ENCODE measurements at places on chromosomes 2 and 18.

- DNase-seq, result no peak
Measured at GRCh38 chr2:195686564-195686963, 29.5 kb downstream of the SLC39A10 start.

- DNase-seq, result no peak
Measured at GRCh38 chr18:50819027-50819727, 639 bp downstream of the MRO start.

- DNase-seq, result no peak
Measured at GRCh38 chr2:187586011-187586641, 31.9 kb upstream of the TFPI start.

DNA sequence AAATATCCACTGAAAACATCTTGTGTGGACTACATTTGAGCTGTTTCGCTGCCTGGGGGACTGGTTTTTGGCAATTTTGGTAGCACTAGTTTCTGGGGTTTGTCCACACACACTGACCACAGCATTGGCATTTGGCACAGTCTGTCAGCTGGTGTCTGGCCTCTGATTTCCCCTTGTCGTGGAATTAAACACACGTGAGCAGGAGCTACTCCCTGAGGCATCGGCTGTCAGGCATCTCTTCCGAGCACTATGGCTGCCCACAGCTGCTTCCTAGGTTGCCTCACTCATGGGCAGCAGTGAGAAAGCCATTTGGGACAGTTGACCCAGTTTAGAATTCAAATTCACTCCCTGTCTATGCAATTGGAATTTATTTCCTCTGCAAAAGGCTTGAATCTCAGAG is 46.8 kb upstream of the FZD5 start:
- no peak for DNase-seq

GRCh38 chr2:191318037-191318728 is 73.0 kb downstream of the MYO1B start:
- DNase-seq, result peak; percentile 41

DNA sequence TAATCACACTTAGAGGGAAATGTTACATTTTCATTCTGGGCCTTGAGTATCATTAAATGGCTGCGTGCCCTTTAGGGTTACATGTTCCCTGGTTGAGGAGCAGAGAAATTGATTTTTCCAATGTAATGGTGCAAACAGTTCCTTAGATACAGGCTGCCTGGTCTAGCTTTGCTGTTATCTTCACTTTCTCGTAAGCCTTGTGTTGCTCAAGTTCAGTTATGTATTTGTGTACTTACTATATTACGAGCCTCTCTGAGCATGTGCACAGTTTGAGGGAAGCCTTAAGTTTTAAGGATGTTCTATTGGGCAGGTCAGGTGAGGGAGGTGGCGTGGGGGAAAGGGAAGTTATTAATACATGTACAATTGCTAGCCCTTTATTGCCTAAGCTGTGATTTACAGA is 23.7 kb downstream of the CEP192 start:
- no peak for DNase-seq

DNA sequence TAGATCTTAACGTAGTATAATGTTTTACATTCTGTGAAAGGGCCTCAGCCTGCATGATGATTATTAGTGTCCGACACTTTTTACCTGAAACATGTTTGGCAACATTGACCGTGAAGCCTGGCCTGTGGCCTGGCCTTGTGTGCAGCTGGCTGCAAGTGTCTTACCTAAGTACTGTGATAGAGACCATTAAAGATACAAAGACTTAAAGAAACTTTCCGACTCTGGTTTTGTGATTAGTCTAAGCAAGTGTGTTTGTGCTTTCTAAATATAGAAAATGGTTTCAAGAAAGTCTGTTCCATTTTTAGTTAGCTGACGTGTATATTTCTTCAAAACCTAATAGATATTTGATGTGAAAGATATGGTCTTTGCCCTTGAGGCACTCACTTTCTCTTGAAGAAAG is 601.8 kb downstream of the LRP1B start:
- no peak for DNase-seq

DNA sequence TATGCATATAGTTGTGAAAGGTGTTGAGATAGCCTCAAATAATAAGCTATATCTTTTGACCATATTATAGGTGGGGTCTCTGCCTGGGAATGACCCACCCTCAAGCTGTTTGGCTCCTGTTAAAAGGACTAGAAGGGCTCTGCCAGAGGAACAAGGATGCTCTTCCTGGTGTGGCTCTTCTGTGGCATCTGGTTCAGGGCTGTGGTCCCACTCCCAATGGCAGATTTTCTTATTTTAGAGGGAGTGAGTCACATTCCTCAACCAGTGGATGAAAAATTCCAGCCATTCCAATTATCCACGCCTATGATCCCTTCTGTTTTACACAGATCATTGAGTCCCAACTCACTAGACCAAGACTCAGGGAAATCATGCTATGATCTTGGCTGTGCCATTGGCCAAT is 119.9 kb downstream of the PARD3B start:
- peak; percentile 60 for DNase-seq

GRCh38 chr2:241493092-241493491 is 15.3 kb downstream of the STK25 start:
- no peak for DNase-seq

DNA sequence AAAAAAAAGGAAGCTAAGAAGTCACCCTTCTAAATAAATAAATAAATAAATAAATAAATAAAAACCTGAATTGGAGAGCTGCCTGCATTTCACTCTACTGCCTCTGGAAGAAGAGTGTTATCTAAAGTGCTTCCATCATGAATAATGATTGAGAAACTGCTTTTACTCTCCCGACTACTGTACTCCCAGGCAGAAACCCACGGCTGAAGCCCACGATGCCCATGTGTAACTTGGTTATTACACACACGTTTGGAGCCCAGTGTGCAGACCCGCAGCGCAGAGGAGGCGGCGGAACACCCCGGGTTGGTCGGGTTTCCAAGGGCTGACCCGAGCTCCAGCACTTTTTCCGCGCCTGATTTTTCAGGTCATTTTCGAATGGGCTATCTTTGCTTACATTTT is 697 bp upstream of the SPATS2L start:
- no peak for DNase-seq

DNA sequence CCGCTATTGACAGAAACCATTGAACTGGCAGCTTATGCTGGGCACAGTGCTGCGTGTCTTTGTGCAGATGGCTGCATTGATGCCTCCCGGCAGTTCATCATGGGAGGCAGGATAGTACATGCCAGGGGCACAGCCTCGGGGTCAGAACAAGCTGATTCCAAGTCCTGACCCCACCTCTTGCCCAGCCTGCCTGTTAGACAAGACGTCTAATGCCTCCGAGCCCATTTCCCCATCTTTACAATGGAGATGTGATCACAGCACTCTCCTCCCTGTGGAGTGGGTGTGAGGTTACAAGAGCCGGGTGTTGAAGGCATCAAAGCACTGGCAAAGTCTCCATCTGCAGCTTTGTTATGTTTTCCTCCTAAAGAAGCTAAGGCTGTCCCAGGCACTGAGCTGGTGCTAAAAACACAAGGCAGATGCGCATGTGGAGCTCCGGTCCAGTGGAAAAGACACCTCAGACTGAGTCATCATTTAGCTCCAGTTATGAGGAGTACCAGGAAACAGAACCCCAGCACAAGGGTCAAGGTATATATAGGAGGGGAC is 125.7 kb upstream of the EPAS1 start:
- peak; percentile 39 for DNase-seq

DNA sequence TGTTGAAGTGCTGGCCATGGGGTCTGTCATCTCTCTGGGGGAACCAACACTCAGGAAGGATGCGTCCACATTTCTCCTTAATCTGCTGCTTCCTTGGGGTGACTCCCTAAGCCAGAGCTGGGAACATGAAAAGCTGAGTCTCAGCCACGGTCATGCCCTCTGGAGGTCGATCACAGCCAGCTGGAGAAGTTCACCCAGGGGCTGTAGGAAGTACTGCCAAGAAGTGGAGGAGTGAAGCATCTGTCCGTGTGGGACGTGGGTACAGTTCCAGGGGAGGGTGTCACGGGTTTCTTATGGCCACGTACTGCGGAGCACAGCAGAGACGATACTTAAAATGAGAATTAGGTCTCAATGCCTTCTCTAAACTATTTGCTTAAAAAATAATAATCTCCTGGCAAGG is 42.4 kb upstream of the IGFBP2 start:
- DNase-seq, result no peak

DNA sequence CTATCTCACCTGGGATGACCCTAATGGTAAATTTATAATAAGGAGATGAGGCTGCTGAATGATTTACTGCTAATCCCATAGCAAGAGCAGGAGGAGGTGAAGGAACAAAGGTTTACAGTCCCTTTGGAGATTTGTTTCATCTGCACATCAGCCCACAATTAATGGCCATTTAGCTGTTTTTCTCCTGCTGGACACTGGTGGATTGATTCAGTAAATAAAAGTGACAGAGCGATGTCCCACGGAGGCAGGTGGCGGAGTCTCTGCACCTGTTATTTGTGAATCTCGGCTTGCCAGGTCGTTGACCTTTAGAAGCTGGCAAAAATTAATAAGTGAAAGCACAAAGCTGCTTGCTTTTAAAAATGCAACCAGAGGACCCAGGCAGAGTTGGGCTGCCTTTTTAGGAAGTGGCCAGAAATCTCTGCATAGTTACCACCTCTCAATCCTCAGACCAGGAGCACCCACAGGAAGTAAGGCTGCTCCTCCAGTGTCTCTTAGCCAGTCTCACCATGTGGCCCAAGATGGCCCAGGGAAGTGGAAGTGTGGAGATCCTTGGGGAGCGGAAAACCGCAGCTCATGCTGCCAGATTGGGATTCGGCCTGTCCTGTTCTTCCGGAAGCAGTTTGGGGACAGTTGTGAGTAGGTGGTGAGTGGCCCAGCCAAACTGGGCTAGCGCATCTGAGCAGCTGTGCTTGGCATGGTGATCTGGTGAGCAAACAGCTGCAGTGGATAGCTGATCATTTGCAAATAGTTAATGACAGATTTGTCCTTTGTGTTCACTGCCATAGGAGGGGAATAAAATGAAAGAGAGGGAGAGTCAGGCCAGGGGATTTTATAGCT is 1005.7 kb upstream of the PIK3C3 start:
- no peak for DNase-seq

DNA sequence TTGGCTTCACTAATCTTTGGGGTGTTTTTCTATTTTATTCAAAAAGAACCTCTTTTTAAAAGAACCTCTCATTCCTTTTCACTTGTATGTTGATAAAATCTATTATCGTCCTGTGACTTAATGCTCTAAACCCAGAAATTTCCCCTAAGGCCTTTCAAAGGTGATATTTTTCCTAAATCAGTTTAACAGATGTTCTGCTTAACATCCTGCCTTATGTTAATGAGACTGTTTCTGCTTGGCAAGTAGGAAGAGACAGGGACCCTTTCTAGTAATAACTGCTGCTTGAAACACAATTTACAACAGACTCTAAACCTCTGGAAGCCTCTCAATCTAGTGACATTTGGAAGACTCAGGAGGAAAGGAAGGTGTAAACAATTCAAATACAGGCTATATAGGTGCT is 128.8 kb downstream of the KCNJ3 start:
- DNase-seq, result no peak

- DNase-seq, result no peak
Measured at GRCh38 chr18:23099621-23100020, 35.7 kb upstream of the CABLES1 start.

DNA sequence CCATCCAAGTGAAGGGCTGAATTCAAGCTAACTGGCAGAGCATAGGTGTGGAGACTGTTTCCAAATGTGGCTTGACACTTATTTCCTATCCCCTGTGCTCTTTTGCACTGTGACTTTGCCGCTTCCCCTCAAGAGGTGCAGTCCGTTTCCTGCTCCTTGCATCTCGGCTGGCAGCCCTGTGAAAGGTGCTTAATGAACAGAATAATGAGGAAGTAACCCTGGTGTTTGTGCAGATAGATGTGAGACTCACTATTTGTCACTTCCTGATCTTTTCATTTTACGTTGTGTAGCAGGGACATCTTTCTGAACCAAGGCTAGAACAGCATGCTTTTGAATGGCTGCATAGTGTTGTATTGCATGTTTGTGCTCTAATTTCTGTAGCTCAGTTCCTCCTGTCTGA is 60.8 kb downstream of the CEP192 start:
- DNase-seq, result no peak

DNA sequence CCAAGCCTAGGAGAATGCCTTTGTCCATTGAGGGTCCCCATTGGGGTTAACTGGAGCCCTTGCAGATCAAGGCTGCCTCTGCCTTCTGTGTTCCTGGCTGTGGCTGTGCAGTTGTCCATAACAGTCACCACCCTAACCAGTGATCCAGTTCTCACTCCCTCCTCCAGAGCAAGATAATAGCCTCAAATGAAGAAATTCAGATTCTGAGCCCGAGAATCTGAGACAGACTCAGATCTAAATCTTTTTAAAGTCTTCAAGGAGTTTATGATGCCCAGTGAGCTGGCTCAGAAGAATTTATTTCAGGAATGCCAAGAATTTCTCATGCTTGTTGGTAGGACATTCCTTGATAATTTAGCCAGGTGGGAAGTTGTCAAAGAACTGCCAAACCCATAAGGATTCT is 44.3 kb upstream of the RAB6C start:
- no peak for DNase-seq

- DNase-seq, result no peak
Measured at GRCh38 chr2:120227111-120227991, 4.2 kb upstream of the TMEM185B start.

- DNase-seq, result no peak
Measured at GRCh38 chr2:44543773-44544725, 182.3 kb downstream of the CAMKMT start.

DNA sequence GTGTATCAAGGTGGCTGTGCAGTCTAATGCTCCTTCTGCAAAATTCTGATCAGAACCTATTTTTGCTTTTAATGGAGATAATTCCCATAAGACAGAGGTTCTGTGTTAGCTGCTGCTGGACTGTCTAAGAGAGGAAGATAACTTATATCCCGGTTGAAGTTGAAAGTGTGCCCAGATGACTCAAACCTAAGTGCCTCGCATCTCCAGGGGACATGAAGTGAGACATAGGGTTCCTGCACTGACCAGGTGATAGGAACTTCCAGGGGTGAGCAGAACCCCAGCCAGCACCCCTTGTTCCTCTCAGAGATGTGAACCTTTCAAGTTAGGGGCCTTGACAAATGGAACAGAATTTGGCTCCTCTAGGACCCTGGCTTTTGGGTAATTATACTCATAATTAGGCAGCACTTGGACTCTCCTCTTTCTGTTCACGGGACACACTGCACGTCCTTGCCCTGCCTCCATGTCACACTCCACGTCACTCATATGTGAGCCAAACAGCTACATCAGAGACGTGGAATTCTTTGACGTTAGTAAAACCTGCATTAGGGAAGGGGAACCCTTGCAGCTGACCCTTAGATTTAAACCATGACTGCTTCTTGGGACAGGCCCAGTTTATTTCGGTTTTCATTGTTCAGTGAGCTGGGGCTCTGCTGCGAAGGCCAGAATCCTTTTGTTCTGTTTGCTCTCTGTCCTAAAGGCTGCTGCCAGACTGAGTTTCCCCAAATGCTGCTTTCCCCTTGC is 104.5 kb upstream of the ALPP start:
- peak; percentile 53 for DNase-seq

GRCh38 chr2:105262651-105263091 is 21.1 kb downstream of the GPR45 start:
- no peak for DNase-seq

- no peak for DNase-seq
Measured at GRCh38 chr2:150698016-150698661, 210.7 kb upstream of the RND3 start.

- DNase-seq, result no peak
Measured at GRCh38 chr2:105215586-105216192, 25.9 kb upstream of the GPR45 start.
